ENCODE measurements at places on chromosomes 11 and 22. TPM values are rescaled to one million over a fixed set of nuclear protein-coding genes. Genes with fewer than 3 reads are reported as not detected.

CDC45 gene
- total RNA-seq, result 104 TPM

POU2AF2 gene
- total RNA-seq, result not detected

IFT27 gene
- 30.3 TPM for total RNA-seq

MEI1 gene
- 37.3 TPM for total RNA-seq

PANX3 gene
- total RNA-seq, result not detected

FOLR2 gene
- not detected for total RNA-seq

PLA2G3 gene
- not detected for total RNA-seq

CNTN5 gene
- total RNA-seq, result not detected
